CD4-positive, alpha-beta memory T cell (primary cell): ENCODE measurements at places on chromosomes 2 and 18. TPM values are rescaled to one million over a fixed set of nuclear protein-coding genes. Genes with fewer than 3 reads are reported as not detected.

GRCh38 chr2:68756178-68756577 is 21.6 kb downstream of the ARHGAP25 start:
- no peak overlapping the region for H3K4me3 ChIP-seq
- peaks cover 100% of the 10 kb centered on the region for H3K4me1 ChIP-seq
- DNase-seq: no peak
- no peaks in the 10 kb centered on the region for H3K27me3 ChIP-seq

DNA sequence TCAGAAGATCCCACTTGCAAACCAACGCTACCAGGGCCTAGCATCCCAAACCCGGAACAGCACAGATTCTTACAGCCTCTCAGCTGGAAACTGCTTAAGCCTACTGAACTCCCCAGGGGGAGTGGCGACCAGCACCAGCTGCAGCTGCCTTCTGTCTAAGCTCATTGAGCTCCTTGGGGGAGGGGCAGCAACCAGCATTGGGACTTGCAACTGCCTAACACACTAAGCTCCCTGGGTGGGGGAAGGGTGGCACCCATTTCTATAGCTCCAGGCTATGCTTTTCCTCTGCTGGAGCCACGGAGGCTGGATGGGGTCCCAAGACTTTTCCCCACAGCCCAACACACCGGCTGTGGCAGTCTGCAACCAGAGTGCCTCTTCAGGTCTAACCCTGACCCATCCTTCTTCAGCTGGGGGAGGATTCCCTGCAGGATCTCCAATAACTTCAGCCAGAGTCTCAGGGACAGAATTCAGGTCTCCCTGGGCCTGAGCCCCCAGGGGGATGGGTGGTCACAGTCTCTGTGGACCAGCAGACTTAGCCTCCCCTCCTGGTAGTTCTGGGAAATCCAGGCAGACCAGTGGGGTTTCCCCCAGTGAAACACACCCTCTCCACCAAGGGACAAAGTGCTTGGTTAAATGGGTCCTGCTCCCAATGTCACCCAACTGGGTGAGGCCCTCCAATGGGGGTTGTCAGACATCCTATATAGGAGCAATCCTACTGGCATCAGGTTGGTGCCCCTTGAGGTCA is 45.9 kb upstream of the ITGA4 start:
- no peak for DNase-seq
- no peaks in the 10 kb centered on the region for H3K27me3 ChIP-seq
- no peak overlapping the region for H3K27ac ChIP-seq
- no peaks in the 10 kb centered on the region for H3K36me3 ChIP-seq
- no peaks in the 10 kb centered on the region for H3K4me1 ChIP-seq

DNA sequence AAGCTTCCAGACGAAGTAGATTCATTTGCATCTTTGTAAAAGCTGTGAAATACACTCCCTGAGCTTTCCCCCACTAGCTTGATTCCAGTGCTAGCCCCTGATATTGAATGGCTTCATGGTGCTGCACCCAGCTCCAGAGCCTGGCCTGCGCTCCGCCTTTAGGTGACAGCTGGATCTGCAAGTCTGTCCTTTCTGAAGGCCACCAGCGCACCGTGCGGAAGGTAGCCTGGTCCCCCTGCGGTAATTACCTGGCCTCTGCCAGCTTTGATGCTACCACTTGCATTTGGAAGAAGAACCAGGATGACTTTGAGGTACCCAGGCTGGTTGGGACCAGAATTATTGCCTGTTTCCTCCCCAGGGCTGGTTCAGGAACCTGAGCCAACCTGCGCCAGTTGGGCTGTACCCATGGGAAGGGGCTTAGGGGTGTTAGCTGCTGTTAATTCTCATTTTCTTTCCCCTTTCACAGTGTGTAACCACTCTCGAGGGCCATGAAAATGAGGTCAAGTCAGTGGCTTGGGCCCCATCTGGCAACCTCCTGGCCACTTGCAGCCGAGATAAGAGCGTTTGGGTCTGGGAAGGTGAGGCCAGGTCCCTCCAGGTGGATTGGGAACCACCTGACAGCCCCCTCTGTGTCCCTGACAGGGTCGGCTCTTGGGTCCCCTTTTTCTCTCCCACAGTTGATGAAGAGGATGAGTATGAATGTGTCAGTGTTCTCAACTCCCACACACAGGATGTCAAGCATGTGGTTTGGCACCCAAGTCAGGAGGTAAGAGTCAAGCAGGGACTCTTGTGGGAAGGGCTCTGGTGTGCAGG is 1.3 kb downstream of the CIAO1 start:
- H3K36me3 ChIP-seq: peaks cover 38% of the 10 kb centered on the region
- H3K27ac ChIP-seq: peak overlapping the region; percentile 94
- no peak overlapping the region for H3K4me3 ChIP-seq
- peak; percentile 36 for DNase-seq
- H3K4me1 ChIP-seq: peaks cover 36% of the 10 kb centered on the region

DNA sequence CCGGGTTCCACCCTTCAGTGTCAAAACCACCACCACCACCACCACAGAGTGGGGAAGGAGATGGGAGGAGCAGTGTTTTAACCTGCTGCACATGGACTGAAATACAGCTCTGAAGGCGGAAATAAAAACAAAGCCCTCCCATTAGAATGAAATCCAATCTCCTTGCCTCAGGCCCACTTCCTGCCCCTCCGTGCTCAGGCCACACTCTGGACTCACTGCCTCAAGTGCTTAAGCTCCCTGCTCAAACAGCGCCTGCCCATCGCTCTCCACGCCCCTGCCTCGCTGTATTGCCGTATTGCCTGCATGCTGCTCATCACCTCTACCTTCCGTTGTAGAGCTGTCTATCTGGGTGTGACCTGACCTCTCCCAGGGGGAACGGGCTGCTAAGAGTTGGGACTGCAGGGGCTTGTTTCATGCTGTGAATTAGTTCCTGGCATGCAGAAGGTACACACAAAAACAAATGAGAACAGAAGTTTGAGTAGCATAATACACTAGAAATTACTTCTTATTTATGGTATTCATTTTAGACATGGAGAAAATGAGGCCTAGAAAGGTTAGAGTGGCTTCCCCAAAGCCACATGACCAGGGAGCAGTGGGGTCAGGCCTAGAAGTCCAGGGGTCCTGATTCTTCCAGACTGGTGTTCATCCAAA is 31.6 kb upstream of the NEB start:
- no peaks in the 10 kb centered on the region for H3K27me3 ChIP-seq
- H3K4me3 ChIP-seq: no peak overlapping the region
- no peak overlapping the region for H3K27ac ChIP-seq
- H3K36me3 ChIP-seq: no peaks in the 10 kb centered on the region
- DNase-seq: no peak

GRCh38 chr2:43101751-43102150 is 124.7 kb downstream of the ZFP36L2 start:
- H3K27ac ChIP-seq: no peak overlapping the region
- H3K4me1 ChIP-seq: no peaks in the 10 kb centered on the region

DNA sequence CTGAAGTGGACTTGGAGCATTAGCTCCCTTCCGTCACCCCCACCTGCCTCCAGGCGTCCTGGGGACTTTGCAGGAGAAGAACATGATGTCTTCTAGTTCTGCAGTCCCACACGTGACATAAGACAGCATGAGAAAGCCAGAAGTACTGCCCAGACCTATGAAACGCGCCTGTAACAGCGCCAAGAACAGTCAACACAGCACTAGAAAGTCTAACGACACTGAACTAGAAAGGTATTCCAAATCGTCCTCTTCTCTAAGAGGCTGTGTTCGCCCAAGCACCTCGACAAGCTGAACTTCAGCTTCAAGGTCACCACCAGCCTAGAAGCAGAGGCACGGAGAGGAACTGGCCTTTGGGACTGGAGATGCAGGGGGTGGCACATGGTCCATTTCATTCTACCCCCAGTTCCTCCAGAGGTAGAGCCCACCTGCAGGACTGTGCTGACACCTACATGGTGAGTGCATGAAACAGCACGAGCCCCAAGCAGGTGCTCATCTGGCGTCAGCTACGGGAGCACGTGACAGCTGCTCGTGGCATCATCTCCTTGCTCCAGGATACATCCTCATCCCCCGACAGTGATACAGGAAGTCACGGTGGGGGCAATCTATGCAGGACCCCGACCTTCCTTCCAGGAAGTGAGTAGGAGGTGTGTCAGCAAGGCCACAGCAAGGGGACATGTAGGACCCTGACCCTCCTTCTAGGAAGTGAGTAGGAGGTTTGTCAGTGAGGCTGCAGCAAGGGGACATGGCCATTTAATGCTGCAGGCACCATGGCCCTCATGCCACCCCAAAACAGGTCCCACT is 3.7 kb downstream of the HDAC4 start:
- peak; percentile 35 for DNase-seq
- no peak overlapping the region for H3K4me3 ChIP-seq
- H3K4me1 ChIP-seq: peaks cover 23% of the 10 kb centered on the region
- H3K27ac ChIP-seq: no peak overlapping the region
- no peaks in the 10 kb centered on the region for H3K36me3 ChIP-seq
- H3K27me3 ChIP-seq: no peaks in the 10 kb centered on the region

DNA sequence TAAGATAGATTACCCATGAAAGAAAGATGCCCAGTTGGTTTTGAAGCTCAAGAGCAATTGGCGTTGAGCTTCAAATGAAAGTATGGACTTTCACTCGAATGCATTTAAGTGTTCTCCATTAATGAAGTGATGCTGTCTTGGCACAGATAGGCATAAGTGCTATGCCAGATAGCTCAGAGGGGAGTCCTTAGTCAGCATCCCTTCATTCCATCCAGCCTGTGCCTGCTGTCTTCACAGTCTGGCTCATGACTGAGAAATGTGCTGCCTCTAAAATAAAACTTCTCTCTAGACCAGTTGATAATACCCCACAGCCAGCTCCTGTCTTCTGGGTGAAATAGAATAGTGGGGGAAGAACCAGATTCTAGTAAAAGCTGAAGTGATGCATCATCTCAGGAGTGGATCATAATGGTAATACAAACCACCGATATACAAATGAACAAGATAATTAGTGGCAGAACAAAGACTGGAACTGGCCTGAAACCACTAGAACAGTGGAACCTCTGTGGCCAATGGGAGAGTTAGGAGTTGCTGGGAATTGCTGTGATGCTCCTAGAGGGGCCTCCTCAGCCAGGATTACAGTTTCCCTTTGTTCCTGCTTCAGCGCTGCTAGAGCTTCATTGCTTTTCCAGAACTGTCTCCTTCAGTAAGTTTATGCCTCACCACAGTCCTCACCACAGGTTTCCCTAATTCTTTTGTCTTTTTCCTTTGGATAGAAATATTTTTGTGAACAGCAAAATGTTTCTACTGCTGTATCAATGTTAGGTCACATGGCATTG is 359.3 kb downstream of the KIAA1328 start:
- no peaks in the 10 kb centered on the region for H3K36me3 ChIP-seq
- H3K27ac ChIP-seq: no peak overlapping the region
- no peaks in the 10 kb centered on the region for H3K27me3 ChIP-seq
- no peaks in the 10 kb centered on the region for H3K4me1 ChIP-seq

DNA sequence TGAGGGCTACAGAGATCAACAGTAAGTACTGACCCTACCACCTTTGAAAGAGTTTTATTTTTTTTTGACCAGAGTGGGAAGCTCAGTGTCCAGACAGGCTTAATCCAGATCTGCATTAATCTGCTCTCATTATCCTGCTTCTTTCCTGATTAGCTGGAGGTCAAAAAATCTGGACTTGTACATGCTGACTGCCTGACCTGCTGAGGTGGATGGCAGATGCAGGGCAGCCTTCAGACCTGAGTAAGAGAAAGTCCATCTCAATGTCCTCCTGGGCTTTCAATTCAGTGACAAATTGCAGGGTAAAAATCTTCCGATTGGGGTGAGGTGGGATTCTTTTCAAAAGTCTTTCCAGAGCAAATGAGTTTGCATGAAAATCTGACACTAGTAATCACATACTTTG is 998.8 kb upstream of the PIK3C3 start:
- DNase-seq: no peak
- no peak overlapping the region for H3K27ac ChIP-seq
- no peak overlapping the region for H3K4me3 ChIP-seq

DNA sequence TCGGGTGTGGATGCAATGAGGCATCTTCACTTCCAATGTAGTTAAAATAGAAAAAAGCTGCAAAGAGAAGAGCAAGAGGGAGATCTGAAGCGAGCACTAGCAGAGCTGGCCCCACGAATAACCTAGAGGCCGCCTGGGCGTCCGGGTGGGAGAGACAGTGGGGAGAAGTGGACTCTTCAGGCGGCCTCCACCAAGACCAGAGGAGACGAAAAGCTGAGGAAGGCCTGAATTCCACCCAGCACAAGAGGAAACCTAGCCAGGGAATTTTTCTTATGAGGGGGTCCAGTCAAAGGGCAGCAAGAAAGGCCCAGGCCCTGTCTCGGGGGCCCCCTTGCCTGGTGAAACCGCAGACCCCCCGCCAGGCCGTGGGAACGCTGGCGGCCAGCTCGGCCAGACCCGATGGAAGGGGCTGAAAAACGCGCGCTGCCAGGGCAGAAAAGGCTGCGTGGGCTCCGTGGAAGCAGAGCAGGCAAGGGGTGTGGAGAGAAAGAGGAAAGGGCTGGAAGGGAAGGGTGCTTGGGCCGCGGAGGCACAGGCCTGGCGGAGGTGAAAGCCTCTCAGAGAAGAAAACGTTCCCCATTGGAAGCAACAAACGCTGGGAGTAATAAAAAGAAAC is 69.2 kb downstream of the KCTD1 start:
- no peak overlapping the region for H3K27ac ChIP-seq
- no peak overlapping the region for H3K4me3 ChIP-seq
- no peaks in the 10 kb centered on the region for H3K36me3 ChIP-seq
- no peaks in the 10 kb centered on the region for H3K27me3 ChIP-seq

DNA sequence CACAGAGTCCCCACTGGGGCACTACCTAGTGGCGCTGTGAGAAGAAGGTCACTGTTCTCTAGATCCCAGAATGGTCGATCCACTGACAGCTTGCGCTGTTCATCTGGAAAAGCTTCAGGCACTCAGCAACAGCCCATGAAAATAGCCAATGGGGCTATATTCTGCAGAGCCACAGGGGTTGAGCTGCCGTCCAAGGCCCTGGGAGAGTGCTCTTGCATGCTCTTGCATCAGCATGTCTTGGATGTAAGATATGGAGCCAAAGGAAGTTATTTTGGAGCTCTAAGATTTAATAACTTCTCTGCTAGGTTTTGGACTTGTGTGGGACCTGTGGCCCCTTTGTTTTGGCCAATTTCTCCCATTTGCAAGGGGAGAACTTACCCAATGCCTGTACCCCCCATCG is 164.7 kb upstream of the HNMT start:
- DNase-seq: no peak
- H3K36me3 ChIP-seq: no peaks in the 10 kb centered on the region
- H3K27ac ChIP-seq: no peak overlapping the region
- H3K27me3 ChIP-seq: no peaks in the 10 kb centered on the region
- no peaks in the 10 kb centered on the region for H3K4me1 ChIP-seq

ERCC3 gene
- 62.9 TPM for total RNA-seq

FEV gene
- not detected for total RNA-seq

ANXA4 gene
- total RNA-seq: 24.2 TPM

NYAP2 gene
- total RNA-seq: 0.06 TPM
